Activated CD4-positive, alpha-beta memory T cell treated with anti-CD3 and anti-CD28 coated beads for 36 hours (primary cell): ENCODE measurements at places on chromosomes 2 and 18. TPM values are rescaled to one million over a fixed set of nuclear protein-coding genes. Genes with fewer than 3 reads are reported as not detected.
A peak's percentile ranks its signal among the peaks of the same experiment; 100 is the strongest.

Gene EVA1A
- total RNA-seq, result not detected

Gene ZC3H15
- 87.1 TPM for total RNA-seq

Gene ZNF236
- total RNA-seq, result 14.4 TPM

Gene NT5C1B
- total RNA-seq, result not detected

Gene CFC1
- total RNA-seq, result not detected

Gene DNAH6
- total RNA-seq, result 0.85 TPM

Gene AQP12B
- not detected for total RNA-seq

Gene RUFY4
- total RNA-seq, result 0.93 TPM

Gene OR6B2
- not detected for total RNA-seq

Gene TRAF3IP1
- total RNA-seq, result 8.0 TPM

Gene NPAS2
- 1.4 TPM for total RNA-seq

Gene UGT1A8
- total RNA-seq, result not detected

Gene PLEKHB2
- 52.2 TPM for total RNA-seq

GRCh38 chr2:222492683-222493082, 68.3 kb downstream of the SGPP2 start:
- DNase-seq, result no peak

DNA sequence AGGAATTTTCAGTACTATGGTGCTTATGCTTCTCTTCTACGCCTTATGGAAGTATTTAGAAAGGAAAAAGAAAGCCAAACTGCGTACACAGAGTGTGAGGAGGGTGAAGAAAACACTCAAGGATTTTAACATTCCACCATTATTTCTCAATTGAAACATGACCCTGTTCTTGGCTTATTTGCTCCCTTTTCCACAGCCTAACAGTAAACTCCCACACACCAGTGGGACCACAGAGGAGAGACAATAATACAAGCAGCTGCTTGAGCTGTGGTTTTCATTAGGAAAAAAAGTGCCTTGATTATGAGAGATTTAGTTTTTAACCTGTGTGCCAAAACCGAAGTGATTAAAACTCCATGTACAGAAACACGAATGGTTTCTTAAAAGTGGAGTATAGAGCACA, 134.3 kb downstream of the MEP1B start:
- DNase-seq, result no peak

DNA sequence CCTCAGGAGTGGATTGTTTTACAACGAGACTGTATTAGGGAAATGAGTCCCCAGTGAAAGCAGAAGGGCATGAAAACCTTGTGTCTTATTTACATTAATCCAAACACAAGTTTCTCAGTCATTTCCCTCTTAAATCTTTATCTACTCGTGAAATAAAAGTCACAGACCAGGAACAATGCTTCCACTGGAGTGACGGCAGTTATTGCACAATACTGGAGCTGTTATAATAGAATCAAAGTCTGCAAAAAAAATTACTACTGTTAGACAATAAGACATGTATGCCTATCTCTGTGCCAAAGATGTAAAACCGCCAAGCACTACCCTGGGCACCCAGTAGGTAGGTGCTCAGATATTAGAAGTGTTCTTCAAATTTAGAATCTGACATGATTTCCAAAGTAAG, 375.5 kb downstream of the ZNF521 start:
- DNase-seq, result no peak

- no peak for DNase-seq
Measured at GRCh38 chr2:115733190-115733775, 1290.8 kb downstream of the DPP10 start.

DNA sequence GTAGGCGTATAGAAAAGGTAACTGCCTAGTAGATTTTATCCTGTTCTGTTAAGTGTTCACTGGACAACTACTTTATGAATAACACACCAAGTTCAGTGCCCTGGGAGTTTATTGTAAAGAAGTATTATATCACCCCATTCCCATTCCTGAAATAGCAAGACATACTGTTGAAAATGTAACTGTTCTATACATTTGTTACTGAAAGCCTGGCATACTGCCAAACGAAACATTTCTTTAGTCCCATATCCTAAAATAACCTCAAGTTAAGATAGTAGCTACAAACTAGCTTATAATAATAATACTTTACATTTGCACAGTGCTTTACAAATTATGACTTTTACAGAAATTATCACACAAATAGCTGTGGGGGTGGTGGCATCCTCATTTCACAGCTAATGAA, 25.1 kb downstream of the SPDYA start:
- DNase-seq, result no peak

- DNase-seq, result peak; percentile 18
Measured at GRCh38 chr2:189633392-189633811, 27.9 kb upstream of the ASNSD1 start.

GRCh38 chr2:134445985-134446382, 192.1 kb downstream of the MGAT5 start:
- no peak for DNase-seq

GRCh38 chr2:98985905-98986666, 50.1 kb upstream of the CRACDL start:
- DNase-seq, result no peak

GRCh38 chr18:21853016-21853415, 112.4 kb downstream of the MIB1 start:
- DNase-seq, result no peak

- DNase-seq, result no peak
Measured at GRCh38 chr2:200438251-200438650, 71.6 kb downstream of the KCTD18 start.

- no peak for DNase-seq
Measured at GRCh38 chr18:56083097-56083521, 495.1 kb upstream of the TCF4 start.

- DNase-seq, result peak; percentile 81
Measured at GRCh38 chr2:233990261-233990798, 60.2 kb upstream of the SPP2 start.

DNA sequence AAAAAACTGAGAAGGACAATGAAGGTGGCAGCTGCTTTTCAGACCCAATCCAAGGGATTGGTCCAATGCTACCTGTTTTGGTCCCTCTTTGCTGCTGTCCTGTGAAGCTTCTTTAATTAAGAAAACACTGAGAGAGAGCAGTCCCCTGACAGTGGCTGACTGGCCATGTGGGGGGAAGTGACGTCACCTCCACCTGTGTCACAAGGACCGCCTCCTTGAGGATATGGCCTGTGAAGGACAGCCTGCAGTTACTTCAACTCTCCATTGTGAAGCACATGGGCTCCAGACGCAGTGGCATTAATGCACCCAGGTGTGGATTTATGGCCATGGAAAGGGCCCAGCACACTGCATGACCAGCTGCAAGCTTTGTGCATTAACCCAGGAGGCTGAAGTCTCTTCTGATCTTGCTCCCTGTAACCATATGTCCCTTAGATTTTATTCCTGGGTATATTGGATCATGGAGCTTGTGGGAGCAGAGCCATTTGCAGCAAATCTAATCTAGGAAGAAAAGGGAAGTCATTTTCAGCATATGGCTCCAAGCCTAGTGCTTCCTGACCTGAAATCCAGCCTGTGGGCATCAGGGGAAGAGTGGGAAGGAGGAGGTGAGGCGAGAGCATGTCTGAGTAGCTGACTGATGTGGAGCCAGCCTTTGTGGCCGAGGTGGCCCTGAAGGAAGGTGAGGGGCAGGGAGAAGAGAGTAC, 32.2 kb downstream of the KIF5C start:
- peak; percentile 15 for DNase-seq

GRCh38 chr2:36253086-36253485, 102.5 kb upstream of the CRIM1 start:
- DNase-seq, result no peak

- no peak for DNase-seq
Measured at GRCh38 chr2:189533288-189534035, 47.1 kb downstream of the SLC40A1 start.

DNA sequence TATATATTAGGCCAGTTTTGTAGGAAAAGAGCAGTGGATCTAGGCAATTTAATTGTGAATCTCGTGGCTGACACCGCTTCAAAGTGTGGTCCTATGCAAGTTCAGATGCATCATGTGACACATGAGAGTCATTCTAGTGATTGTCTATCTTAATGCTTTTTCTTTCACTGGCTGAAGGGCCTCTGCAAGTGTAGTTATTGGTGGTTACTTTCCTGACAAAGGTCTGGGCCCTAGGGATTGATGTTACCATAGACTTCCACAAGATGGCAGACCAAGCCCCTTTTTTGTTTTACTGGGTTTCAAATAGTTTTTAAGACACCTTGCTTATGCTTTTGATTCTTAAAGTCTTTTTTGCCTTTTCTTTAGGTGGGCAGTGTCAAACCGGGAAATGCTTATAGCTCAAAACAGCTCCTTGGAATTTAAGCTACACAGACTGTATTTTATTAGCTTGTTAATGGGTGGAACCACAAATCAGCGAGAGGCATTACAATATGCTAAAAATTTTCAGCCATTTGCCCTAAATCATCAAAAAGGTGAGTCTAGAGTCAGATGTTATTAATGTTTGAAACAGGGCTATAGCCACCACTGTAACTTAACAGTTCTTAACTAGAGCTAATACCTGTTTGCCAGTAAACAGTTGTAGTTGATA, 25.9 kb downstream of the CD8A start:
- DNase-seq, result no peak

GRCh38 chr2:226956659-226957058, 120.8 kb downstream of the RHBDD1 start:
- DNase-seq, result no peak

DNA sequence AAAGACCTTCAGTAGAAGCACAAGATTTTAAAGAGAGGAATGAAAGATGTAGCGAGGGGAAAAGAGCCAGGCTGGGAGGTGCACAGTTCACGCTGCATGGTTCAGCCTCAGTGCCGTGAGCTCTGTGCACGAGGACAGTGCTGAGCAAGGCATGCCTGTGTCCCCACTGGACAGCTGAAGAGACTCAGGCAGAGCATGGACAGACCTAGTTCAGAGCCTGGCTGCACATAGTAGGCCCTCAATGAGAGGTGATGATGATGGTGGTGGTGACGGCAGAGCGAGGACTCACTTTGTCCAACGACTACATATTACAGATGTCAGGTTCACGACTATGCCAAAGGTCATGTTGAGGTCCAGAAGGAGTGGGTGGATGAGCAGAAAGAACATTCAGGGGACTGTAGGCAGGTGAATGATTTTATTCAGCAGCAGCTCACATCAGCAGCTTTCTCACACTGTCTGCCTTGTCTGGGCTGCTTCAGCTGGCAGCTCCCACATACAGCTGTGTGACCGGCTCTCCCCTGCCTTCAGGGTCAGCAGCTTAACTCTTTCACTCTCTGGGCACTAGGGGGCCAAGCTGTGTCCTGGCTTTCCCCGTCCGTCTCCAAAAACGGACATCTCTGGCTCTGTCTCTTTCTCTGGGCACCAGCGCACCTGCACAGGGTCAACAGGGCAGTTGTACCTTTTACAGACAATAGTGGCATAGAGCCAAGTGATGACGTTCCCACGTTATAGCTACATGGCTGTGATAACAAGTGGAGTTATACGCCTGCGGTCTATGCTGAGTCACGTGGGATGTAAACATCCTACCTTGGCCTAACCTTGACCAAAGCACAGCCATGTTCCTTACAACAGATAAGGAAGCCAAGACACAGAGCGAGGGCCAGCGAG, 128.8 kb upstream of the MSH6 start:
- DNase-seq, result no peak
